Stimulated activated naive CD8-positive, alpha-beta T cell treated with anti-CD3 and anti-CD28 coated beads, Interleukin-15, amount 100 ng/mL, for 72 hours (primary cell): ENCODE measurements at places on chromosomes 1 and 21.
A peak's percentile ranks its signal among the peaks of the same experiment; 100 is the strongest.

- DNase-seq = no peak
These were observed 196.7 kb upstream of the VAMP3 start for GRCh38 chr1:7574121-7575040.

DNA sequence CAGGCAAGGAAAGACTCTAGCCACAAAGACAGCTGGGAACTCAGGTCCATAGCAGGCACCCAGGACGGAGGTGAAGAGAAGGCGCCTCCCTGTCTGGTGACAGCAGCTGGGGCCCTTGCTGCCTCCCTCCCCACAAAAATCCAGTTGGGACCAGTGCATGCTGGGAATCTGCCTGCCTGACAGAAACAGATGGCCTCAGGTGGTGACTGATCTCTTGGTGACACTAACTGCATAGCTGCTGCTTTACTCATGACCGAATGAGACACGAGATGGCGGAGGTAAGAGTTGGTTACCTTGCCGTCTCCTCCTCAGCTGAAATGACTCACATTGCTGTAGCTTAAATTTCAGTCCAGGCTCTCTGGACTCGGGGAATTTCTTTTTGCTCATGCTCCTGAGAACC lies 130.3 kb downstream of the FGGY start:
- no peak for DNase-seq

DNA sequence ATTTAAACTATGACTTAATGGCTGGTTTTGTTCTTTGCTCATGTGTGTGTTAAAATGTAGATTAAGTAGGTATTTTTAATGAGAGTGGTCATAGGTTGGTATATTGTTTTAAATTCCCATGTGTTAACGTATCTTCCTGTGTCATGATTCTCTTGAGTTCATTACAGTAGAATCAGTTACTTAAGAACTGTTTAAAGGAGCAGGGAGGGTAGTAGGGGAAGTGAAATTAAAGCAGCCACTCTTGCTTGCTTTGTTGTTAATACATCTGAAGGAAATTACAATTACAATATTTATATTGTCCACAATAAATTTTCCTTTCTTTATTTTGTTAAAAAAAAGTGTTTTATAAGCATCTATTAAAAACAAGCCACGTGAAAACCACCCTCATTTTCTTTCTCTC lies 119.2 kb upstream of the KIAA1614 start:
- no peak for DNase-seq

DNA sequence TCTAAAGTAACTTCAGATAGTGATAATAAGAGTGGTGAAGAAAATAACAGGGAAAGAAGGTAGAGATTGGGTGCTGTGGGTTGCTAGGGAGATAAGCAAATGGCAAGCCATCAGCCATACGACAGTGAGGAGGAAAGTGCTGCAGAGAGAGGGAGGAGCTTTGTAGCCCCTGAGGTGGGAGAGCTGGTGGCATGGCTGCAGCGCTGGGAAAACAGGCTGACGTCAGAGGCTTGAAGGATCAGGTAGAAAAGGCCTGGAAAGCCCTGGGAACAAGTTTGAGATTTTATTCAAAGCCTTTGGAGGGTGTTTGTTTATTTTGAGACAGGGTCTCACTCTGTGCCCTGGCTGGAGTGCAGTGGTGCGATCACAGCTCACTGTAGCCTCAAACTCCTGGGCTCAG lies 109.5 kb downstream of the NMNAT2 start:
- no peak for DNase-seq

DNA sequence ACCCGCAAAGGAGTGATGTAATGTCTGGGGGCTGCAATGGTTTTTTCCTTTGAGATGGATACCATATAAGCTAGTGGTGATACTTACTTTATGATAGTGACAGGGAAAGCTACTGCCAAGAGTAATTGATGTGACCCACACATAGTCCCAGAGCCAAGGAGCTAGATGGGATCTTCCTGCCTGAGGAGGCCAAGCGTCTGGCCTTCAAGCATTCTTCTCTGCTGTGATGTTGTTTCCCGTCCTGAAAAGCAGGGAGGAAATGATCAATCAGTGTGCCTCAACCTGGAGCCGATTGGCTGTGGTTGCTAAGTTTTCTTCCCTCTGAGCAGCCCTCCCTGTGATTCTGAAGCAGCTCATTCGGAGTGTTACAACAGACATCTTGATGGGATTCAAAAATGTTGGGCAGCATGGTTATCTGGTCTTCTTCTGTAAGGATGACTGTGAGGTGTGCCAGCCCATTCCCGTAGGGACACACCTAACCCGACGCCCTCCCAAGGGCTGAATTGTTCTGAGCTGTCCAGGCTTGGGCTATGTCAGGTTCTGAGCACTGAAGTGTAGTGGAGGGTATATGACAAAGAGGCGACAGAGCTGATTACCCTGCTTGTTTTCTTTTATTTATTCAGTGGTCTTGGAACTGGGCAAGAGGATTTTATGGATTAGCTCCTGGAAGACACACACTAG lies 56.7 kb downstream of the UCK2 start:
- no peak for DNase-seq

- DNase-seq = no peak
These were observed 157.3 kb downstream of the SLC30A10 start for GRCh38 chr1:219771080-219771479.

GRCh38 chr1:206864939-206865671 lies at the start of gene IL20:
IL20 (plus strand) TSS chr1:206865623; CDS start chr1:206865853, 230 bp downstream.
- DNase-seq = peak; percentile 82

GRCh38 chr1:235423214-235423652 lies 56.0 kb downstream of the TBCE start:
- DNase-seq = peak; percentile 49

- no peak for DNase-seq
These were observed 37.5 kb upstream of the TMEM61 start for GRCh38 chr1:54942976-54943375.

DNA sequence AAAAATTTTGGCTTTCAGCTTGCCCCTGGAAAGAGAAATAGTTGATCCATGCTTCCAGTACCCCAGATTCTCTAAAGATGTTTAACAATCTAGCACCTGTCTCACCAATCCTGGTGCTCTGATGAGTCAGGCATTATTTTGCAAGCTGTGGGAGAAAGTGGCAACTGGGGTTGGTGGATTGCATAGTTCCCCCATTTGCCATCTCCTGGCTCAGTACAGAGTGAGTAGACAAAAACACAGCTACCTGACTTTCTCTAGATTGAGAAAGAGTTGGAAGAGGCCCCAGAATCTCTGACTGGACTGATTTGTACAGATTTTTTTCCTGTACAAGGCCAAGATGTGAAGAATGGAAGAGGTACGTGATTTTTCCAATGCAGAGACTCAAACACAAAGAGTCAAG lies 75.1 kb upstream of the NEGR1 start:
- DNase-seq = no peak

- DNase-seq = no peak
These were observed 299.7 kb downstream of the GRIK1 start for GRCh38 chr21:29640080-29640508.

GRCh38 chr21:46667741-46668380 lies 32.4 kb downstream of the PRMT2 start:
- peak; percentile 24 for DNase-seq

DNA sequence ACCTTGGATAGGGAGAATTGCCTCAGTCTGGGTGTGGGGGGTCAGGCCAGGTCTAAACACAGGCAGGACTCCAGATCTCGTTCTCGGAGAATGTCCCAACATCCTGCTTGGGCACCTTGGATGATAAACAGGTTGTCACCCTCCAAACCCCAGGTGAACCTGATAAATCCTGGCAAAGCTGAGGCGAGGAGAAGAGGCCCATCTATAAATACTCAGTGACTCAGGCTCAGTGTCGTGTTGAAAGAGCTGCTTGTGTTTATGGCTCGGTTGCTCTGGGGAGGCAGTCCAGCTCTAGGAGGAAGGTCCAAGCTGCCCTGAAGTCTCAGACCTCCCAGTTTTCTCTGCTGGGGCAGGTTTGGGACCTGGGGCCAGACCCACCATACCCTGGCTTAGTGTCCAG lies 15.8 kb upstream of the TRIM63 start:
- DNase-seq = no peak

DNA sequence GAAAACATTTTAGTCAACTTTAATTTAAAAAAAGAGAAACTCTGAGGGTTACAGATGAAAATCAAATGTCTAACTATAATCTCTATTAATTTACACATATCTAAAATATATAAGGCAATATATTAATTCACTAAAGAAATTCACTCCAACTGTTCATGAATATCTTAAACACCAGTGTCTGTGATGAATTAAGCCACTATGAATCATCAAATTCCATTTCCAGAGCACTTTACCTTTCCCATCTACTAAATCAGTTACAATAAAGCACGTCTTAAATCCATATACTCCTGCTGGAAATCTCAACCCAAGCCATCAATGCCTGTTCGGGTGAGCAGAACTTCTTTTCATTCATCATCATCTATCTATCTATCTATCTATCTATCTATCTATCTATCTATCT lies 4.3 kb downstream of the TAF5L start:
- no peak for DNase-seq

- no peak for DNase-seq
These were observed 29.9 kb upstream of the LYPLAL1 start for GRCh38 chr1:219143735-219144134.

DNA sequence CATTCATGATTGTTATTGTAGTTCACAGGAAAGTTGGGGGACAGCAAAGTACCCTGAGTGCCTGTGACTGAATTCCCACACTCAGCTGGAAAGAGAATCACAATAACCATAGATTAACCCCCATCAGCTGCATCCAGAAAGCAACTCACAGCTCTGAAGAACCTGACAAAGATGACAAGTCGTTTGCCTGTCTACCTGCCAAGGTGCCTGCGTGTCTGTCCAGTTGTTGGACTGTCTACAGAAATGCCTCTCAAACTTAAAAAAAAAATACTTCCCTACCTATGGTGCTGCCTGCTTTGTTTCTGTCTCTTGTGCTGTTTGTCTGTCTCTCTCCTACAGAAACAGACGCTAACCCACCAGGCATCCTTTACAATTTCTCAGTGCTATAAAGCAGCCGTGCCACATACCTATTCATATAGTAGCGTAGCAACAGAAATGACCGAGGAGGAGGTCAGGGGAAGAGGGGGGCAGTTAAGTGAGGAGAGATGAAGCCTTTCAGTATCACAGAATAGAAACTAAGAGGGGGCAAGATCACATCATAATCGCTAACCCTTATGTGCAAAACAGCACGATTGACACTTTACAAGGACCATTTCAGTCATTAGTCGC lies 154.6 kb upstream of the HMGB4 start:
- no peak for DNase-seq

DNA sequence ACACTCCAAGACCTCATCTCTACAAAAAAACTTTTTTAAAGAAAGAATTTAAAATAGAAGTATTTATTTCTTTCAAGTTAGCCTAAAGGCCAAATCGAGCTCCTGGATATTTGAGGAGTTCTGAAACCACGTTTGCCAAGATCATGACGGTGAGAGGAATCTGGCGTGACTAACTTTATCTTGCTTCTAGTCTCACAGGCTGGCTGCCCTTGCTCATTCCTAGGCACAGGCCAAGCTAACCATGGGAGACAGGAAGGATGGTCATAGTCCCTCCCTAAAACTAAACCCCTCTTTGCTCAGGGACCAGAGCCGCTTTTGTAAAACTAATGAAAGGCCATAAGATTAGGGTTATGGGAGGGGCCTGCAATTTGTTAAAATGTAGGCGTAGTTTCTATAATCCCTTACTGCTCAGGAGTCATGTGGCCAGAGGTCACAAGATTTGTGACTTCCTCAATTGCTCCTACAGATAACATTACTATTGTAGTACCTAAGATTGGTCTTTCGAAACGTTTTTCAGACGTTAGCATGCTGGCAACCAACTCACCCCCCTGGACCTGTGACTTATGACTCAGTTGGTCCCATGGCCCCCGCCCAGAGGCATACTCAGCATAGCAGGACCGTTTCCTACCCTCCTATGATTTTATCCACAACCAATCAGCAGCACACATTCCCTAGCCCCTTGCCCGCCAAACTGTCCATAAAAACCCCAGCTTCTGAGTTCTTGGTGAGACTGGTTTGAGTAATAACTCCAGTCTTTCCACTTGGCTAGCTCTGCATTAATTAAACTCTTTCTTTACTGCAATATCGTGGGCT lies 425.0 kb downstream of the SMYD3 start:
- no peak for DNase-seq

DNA sequence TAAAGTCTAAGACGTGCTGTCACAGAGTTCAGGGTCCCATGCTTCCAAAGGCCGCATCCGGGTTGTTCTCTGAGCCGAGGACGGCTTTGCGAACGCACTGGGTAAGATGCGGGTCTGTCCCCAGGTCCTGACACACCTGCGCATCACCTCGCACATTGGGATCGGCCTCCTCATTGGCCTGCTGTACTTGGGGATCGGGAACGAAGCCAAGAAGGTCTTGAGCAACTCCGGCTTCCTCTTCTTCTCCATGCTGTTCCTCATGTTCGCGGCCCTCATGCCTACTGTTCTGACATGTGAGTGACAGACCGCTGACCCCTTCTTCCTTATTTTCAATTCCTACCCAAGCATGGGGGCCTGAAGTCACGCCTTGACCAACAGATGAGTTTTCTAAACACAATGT lies 25.3 kb downstream of the TFF3 start:
- DNase-seq = no peak

DNA sequence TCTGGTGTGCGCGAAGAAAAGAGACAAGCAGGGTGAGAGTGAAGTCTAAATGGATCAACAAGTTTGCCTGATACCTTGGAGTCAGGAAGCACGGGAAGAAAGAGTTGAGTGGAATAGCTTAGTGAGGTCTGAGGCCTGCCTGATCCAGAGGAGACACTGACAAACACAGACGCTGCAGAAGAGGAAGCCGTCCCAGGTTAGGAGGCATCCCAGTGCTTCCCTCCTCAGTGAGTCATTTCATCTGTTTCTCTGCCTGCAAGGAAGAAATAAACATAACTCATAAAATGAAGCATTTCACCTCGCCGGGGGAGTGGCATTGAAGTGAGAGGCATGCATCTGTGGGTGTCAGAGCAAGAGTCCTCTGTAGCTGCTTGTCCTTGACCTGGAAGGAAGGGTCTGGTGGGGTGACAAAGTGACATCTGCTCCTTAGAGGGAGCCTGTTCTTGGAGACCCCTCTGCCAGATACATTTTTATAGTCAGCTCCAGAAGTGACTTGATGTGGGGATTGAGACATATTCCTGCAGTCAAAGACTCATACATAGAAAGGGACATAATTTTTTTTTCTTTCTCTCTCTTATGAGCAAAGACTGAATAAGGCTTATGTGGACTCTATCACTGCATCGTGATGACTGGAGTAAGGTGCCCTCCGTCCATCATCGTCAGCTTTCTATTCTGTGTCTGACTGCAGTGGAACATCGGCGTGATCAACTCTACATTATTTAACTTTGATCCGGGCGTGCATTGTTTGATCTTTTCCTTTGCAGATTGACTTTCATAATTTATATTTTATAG lies 256.7 kb downstream of the KIF26B start:
- no peak for DNase-seq

DNA sequence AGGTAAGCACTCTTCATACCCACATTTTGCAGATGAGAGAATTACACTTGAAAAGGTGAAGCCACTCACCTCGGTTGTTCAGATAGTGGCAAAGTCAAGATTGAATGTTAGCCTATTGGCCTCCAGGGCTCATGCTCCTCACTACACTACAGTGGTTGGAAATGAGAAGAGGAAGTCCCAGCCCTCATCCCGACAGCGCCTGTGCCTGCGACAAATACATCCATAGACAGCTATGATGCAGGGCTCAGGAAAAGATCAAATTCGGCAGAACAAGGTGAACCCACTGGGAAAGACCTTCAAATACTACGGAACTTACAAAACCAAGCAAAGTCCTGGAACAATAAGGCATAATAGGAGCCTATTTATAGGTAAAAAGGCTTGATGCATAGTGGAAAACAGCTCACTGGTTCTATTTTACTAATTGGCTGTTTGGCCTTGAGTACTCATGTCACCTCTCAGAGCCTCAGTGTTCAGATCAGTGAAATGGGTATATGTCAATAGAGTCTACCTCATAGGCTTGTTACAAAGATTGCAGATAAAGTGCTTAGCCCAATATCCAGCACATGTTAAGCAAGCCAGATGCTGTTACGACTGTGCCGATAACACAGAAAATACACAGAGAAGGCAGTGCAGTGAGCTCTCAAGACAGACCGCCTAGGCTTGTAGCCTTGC lies 3.5 kb downstream of the SPOCD1 start:
- DNase-seq = no peak
